ENCODE measurements at places on chromosomes 7 and 10. TPM values are rescaled to one million over a fixed set of nuclear protein-coding genes. Genes with fewer than 3 reads are reported as not detected.

DNA sequence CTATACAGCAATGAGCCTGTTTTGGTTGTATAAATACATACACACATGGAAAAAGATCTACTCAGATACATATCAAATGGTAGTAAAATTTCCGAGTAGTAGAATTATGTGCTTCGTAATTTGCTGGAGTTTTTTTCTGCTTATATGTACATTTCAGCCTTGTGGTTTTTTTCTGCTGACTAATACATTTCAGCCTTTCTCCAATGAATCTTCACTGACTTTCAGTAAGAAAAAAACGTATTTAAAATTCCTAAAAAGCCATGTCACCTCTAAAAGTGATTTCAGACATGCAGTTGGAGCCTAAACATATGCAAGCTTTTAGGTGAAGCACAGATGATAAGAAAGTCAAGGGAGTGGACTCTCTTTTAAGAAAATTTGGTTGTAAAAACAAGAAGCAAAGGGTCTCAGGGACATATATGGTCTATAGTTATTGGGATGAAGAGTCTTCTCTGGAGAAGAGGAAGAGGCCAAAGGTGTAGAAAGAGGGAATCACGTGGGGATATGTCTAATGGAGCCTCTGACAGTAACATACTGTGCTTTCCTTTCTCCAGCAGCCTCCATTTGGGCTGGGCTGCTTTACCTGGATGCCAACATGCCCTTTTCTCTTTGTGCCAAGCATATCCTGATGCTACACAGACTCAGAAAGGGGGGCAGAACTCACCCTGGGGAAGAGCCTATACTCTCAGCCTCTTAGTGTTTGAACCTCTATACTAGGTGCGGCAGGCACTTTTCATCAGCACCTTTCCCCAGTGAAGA lies 2.4 kb downstream of the AMPH start:
- no peak for DNase-seq

DNA sequence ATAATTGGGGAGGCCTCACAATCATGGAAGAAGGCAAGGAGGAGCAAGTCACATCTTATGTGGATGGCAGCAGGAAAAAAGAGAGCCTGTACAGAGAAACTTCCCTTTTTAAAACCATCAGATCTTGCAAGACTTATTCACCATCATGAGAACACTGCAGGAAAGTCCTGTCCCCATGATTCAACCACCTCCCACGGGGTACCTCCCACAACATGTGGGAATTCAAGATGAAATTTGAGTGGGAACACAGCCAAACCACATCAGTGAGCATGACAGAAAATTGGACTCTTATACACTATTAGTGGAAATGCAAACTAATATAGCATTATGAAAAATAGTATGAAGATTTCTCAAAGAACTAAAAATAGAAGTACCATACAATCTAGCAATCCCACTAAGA lies 271.2 kb downstream of the MAGI2 start:
- DNase-seq = no peak

GRCh38 chr10:71920540-71921323 lies 43.5 kb upstream of the CHST3 start:
- DNase-seq = peak; percentile 68

GRCh38 chr7:129054438-129055293 lies at the start of gene TNPO3:
Gene TNPO3, minus strand, starts transcription at chr7:129055111. Its CDS starts 341 bp downstream, at chr7:129054770.
- DNase-seq = peak; percentile 53

- no peak for DNase-seq
Observed at GRCh38 chr10:70197235-70197945, 27.1 kb upstream of the SAR1A start.

The PKD2L1 gene
- not detected for polyA plus RNA-seq

Measured in keratinocyte (primary cell).